HCT116 (cell line): ENCODE measurements at places on chromosomes 7 and 10. TPM values are rescaled to one million over a fixed set of nuclear protein-coding genes. Genes with fewer than 3 reads are reported as not detected.

DNA sequence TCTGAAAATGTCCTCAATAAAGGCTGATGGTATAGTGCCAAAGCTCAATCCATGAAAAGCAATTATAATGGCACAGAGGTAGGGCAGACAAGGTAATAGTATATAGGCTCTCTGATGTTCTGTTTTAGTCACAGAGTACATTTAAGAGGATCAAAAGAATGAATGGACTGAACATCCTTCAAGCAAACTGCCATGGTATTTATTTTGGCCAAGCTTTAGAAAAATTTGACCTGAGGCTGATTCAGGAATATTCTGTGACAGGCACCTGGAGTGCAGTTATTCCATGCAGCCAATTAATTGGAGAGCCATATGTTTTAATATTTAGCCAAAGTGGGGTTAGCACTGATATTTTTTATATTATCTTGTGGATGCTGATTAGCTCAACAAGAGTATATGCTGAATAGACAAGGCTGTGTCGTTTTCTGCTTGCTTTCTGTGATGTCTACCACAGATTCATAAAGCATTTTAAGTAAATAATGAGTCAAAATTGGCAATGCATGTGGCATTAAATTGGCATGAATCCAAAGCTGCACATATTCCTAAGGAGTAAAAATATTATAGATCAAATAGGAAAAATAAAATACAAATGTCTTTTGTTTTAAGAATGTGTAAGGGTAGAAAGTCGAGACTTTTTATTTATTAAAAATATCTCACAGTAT, 177.4 kb downstream of the PCLO start:
- no peak overlapping the region for H3K4me3 ChIP-seq
- H3K36me3 ChIP-seq: no peaks in the 10 kb centered on the region
- H3K27ac ChIP-seq: no peak overlapping the region
- 0 out of 2 replicates have a peak, but pooled peaks cover 4% of the 10 kb centered on the region for H3K4me1 ChIP-seq
- DNase-seq: no peak

DNA sequence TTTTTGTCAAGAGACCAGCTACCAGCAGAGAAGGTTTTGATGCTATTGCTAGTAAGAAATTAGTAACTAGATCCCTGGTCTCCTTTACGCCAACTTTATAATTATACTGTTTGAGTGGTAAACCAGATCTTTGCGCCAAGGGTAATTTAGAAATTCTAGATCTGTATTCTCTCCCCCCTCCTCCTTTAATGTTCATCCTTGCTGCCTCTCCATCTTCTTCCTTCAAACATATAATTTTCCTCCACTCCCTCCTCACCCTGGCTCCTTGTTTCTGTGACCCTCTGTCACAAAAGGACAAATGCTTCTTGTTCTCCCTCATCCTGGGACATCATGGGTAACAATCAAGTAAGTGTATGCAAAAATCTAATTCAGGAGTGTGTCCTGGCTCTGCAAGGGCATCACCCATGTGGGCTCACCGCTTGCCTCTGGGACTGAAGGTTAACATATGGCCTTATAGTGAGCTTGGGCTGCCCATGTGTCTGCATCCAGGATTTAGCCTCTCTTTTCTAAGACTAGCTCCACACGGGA, 121.2 kb downstream of the BAMBI start:
- H3K36me3 ChIP-seq: no peaks in the 10 kb centered on the region
- H3K27me3 ChIP-seq: 0 out of 2 replicates have a peak, but pooled peaks cover 4% of the 10 kb centered on the region
- H3K4me3 ChIP-seq: no peak overlapping the region
- H3K27ac ChIP-seq: no peak overlapping the region

DNA sequence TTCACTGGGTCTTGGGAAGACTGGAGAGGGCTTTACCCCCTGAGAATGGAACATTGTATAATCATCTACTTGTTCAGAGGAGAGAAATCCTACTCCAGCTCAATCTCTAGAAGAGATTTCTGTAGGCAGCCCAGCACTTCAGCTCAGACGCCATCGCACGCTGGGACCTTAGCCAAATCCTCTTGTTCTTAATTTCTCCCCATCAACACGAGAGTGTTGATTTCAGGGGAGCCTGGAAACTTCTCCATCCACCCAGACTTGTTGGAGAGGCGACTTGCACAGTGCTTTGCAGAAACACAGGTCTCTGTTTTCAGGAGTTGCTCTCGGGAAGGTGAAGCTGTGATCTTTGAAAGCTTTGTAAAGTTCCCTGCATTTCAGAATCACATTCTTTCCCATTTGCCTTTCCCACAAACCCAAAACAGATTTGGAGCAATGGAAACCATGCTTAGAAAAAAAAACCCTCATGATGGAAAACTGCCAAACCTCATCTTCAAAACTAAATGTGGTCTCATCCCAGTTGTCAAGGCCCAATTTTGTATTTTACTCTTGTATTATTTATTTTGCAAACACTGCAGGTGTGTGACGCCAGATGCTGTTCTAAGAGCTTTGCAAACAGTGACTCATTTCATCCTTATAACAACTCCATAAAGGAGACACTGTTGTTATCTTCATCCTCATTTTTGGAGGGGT, 60.9 kb downstream of the CALML3 start:
- H3K27ac ChIP-seq: no peak overlapping the region
- H3K36me3 ChIP-seq: no peaks in the 10 kb centered on the region
- no peaks in the 10 kb centered on the region for H3K27me3 ChIP-seq
- no peak for DNase-seq

- DNase-seq: no peak
- H3K36me3 ChIP-seq: peaks cover 11% of the 10 kb centered on the region
- H3K4me3 ChIP-seq: no peak overlapping the region
- H3K27me3 ChIP-seq: no peaks in the 10 kb centered on the region
Measured at GRCh38 chr10:13614530-13615332, 28.0 kb downstream of the PRPF18 start.

GRCh38 chr10:27479016-27479415, 25.1 kb upstream of the RAB18 start:
- H3K4me3 ChIP-seq: no peak overlapping the region
- H3K36me3 ChIP-seq: no peaks in the 10 kb centered on the region
- no peaks in the 10 kb centered on the region for H3K27me3 ChIP-seq
- no peaks in the 10 kb centered on the region; the same call in 1 of the 2 replicates for H3K4me1 ChIP-seq
- DNase-seq: no peak
- H3K27ac ChIP-seq: no peak overlapping the region

DNA sequence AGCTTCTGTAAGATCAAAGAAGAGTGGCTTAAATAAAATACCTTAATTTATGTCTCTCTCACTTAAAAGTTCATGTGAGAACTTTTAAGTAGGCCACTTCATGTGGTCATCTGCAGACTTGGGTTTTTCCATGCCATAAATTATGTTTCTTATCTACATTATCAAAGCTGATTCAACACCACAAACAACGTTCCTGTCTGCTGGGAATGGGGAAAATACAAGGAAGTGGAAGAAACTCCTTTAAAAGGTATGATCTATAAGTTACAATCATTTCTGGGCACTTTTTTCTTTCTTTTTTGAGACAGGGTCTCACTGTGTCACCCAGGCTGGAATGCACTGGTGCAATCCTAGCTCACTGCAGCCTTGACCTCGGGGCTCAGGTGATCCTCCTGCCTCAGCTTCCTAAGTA, 16.9 kb upstream of the OTUD1 start:
- H3K36me3 ChIP-seq: no peaks in the 10 kb centered on the region
- no peak overlapping the region for H3K4me3 ChIP-seq
- H3K4me1 ChIP-seq: peaks cover 4% of the 10 kb centered on the region; the same call in 1 of the 2 replicates
- H3K27ac ChIP-seq: no peak overlapping the region
- no peak for DNase-seq

DNA sequence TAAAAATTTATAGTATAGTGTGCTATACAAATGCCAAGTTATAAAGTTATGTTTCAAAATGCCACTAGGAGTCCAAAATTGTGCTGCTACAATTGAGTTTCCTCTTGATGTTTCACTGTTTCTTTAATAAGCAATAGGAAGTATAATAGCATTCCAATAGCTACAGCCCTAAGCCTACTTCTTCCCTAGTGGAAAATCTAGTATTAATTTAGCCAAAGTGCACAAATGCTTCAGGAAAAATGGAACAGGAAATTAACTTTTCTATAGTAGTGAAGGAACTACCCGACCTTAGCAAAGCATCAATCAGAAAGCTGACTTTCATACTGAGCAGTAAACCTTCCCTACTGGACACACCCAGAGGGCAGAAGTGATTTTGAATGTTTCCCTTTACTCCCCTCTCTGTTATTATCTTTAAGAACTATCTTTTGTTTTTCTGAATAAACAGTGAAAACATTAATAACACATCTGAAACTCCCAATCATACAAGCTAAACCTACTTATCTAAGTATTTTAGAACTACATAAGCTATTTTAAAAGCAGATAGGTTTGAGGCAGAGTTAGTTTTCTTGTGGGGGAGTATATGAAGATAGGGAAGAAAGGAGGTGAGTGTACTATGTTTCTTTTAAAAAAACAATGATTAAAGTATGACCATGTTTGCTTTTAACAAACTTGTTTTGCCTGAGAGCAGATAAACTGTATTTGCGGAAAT, 13.7 kb downstream of the CPED1 start:
- no peaks in the 10 kb centered on the region for H3K36me3 ChIP-seq
- no peaks in the 10 kb centered on the region for H3K27me3 ChIP-seq
- DNase-seq: no peak

DNA sequence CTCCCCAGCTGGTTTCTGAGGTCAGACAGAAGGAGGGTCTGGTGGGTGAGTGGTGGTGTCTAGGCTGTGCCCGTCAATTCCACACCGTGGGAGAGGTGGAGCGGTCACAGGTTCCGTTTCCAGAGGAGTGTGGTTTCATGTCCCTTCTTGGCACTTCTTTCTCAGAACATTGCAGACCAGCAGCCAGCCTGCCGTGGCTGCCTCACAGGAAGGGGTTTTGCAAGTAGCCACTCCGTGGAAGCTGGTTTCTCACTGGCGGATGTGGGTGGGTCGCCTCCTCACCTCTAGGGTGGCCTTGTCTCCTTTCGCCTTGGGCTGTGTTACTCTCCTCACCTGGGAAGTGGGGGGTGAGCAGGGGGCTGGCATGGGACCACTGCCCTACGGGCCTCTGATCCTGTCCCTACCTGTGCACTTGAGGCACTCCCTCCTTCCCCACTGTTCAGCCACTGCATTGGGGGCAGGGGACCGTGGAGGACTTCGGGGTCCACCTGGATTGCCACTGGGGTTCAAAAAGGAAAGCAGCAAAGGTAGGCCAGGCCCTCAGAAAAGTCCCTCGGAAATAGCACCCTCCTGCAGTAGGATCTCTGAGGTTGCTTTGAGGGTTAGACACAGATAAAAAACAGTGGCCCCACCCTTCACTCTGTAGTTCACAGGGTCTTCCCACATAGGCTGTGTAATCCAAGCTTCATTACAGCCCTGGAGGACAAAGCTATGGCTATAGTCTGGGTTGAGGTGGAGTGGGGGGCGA, 33.9 kb downstream of the TSPAN14 start:
- H3K27me3 ChIP-seq: no peaks in the 10 kb centered on the region
- 0 out of 2 replicates have a peak, but pooled peaks cover 4% of the 10 kb centered on the region for H3K36me3 ChIP-seq
- DNase-seq: no peak
- peaks cover 51% of the 10 kb centered on the region for H3K4me1 ChIP-seq
- H3K27ac ChIP-seq: no peak overlapping the region

DNA sequence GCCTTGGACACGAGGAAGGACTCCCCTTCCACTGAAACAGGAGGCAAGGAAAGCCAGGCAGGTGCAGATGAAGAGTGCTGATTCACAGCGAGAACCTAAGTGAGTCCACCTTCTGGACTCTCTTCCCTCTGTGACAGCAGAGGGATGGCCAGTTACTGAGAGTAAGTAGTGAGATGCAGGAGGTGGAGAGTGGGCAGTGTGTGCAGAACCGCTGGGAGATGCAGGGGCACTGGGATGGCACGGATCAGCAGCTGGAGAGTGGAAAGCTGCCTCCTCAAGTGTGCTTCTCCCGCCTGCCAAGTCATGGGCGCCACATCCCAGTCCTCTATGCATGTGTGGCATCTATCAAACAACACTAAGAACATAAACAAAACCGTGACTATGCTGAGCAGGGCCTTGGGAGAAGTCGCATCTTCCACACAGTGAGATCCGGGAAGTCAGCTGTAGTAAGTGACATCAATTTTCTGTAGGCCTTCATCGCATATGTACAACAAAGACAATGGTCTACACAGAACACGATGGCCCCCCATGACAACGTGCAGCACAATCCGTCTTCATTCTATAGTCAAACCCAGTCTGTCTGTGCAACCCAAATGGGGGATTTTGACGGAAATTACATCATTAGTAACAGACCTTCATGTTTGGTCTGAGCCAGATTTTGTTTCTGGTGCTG, 217.4 kb upstream of the KLF14 start:
- H3K4me3 ChIP-seq: no peak overlapping the region
- H3K27ac ChIP-seq: peak overlapping the region; percentile 91
- H3K36me3 ChIP-seq: peaks cover 68% of the 10 kb centered on the region
- peaks cover 94% of the 10 kb centered on the region for H3K4me1 ChIP-seq
- H3K27me3 ChIP-seq: no peaks in the 10 kb centered on the region

- no peaks in the 10 kb centered on the region for H3K36me3 ChIP-seq
- no peak overlapping the region for H3K4me3 ChIP-seq
- H3K27ac ChIP-seq: no peak overlapping the region
- no peak for DNase-seq
- H3K4me1 ChIP-seq: no peaks in the 10 kb centered on the region; the same call in 1 of the 2 replicates
- H3K27me3 ChIP-seq: no peaks in the 10 kb centered on the region
Measured at GRCh38 chr7:142000244-142000643, 4.6 kb downstream of the MGAM start.

GRCh38 chr10:73827346-73828089, 16.1 kb upstream of the NDST2 start:
- peaks cover 9% of the 10 kb centered on the region; the same call in 1 of the 2 replicates for H3K36me3 ChIP-seq
- DNase-seq: no peak
- H3K4me1 ChIP-seq: no peaks in the 10 kb centered on the region; the same call in 1 of the 2 replicates
- no peaks in the 10 kb centered on the region for H3K27me3 ChIP-seq

- no peaks in the 10 kb centered on the region for H3K4me1 ChIP-seq
- H3K36me3 ChIP-seq: peaks cover 28% of the 10 kb centered on the region
- H3K27me3 ChIP-seq: no peaks in the 10 kb centered on the region
- H3K27ac ChIP-seq: no peak overlapping the region
Measured at GRCh38 chr7:16603633-16604032, 41.9 kb downstream of the ANKMY2 start.

GRCh38 chr10:133326745-133327650, 9.7 kb downstream of the CALY start:
- H3K27me3 ChIP-seq: no peaks in the 10 kb centered on the region

The FRMPD2 gene
- total RNA-seq: 0.30 TPM

The FGFR2 gene
- total RNA-seq: 19.7 TPM

The WDFY4 gene
- total RNA-seq: 0.22 TPM

The CAV2 gene
- 157 TPM for total RNA-seq

The TRIL gene
- total RNA-seq: not detected

The IGF2BP3 gene
- 79.1 TPM for total RNA-seq

The TAS2R5 gene
- total RNA-seq: 1.7 TPM
